ENCODE measurements at places on chromosomes 11 and 22.

- DNase-seq = peak; percentile 35
These were observed at the start of gene ZBTB16 for GRCh38 chr11:114059278-114059983. Gene ZBTB16 (plus strand): TSS chr11:114059711. CDS start chr11:114063301, 3,590 bp downstream.

DNA sequence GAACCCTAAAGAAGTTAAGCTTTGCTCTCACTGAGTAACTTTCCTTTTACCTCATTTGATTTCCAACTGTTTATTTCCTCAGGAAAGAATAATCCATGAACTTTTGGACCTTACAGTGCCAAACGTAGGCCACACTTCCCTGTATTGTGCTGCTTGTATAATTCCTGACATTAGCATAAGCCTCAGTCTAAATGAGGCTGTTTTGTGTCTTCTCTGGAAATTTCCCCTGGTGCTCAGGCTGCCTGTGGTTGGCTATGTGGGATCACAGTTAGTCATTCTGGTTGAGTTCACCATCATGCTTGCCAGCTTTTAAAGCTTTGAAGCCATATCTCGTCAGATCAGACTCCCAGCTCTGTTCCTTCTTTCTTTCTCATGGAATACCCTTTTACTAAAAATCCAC, 107.0 kb downstream of the FAM76B start:
- peak; percentile 48 for DNase-seq

GRCh38 chr11:117914991-117915618, 14.1 kb downstream of the TMPRSS13 start:
- no peak for DNase-seq

DNA sequence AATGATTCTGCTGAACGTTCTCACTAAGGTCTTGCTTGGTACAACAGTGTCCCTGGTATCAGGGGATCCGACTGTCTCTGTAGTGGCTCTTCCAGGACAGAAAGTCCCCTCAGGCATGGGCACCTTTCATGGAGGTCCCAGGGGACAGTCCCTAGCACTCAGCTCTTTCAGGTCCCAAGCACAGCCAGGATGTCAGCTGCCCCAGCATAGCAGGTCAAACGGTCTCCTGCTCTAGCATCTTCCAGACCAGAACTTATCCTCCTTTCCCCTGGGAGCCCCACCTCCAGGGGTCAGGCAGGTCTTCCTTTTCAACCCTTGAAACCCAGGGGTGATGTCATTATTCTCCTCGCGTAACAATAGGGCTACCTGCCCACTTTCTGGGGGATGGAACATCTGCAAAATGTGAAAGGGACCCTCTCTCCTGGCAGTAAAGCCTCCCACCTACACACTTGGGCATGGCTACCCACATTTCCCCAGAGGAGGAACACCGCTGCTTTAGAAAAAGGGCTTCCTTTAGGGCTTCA, 24.7 kb upstream of the CRYBB3 start:
- DNase-seq = no peak

- DNase-seq = no peak
These were observed 193.7 kb downstream of the MIAT start for GRCh38 chr22:26851125-26851524.

Data from stimulated activated CD4-positive, alpha-beta T cell treated with anti-CD3 and anti-CD28 coated beads, Interleukin-1b, Interleukin-23, amount 100 ng/mL, for 48 hours (primary cell).